Stimulated activated CD8-positive, alpha-beta memory T cell treated with anti-CD3 and anti-CD28 coated beads, Interleukin-15, amount 100 ng/mL, for 24 hours (primary cell): ENCODE measurements at places on chromosomes 13 and 19.

DNA sequence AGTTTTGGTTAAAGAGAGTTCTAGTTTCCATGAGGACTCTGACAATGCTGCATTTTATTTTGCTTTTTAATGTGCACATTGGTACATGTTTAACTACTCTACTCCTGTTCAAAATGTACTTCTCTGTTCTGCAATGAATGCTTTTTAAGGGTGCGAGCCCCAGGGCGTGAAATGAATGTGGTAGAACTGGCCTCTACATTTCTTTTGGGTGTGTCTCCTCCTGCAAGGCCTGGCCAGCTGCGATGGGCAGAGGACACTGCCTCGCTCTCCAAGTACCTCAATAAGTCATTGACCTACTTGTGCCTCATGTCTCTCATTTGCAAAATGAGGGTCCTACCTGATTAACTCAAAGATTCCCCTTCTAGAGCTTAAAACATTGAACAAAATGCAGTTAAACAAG, 6.7 kb downstream of the RGS9BP start:
- no peak for DNase-seq

DNA sequence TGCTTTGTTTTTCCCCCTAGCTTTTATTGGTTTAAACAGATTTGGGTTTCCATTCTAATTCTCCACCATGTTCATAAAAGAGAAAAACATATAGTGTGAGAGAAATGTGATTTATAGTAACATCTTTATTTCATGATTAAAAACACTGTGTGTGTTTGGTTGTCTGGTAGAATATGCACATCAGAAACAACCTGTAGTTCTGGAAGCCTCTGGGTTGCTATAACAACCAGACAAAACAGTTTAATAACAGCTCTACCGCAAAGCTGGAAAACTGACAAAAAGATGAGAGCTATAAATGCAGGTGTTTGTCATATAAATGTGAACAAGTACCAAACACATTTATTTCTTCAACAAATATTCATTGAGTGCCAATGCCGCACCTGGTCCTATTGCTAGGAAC, 9.8 kb downstream of the KBTBD6 start:
- no peak for DNase-seq

DNA sequence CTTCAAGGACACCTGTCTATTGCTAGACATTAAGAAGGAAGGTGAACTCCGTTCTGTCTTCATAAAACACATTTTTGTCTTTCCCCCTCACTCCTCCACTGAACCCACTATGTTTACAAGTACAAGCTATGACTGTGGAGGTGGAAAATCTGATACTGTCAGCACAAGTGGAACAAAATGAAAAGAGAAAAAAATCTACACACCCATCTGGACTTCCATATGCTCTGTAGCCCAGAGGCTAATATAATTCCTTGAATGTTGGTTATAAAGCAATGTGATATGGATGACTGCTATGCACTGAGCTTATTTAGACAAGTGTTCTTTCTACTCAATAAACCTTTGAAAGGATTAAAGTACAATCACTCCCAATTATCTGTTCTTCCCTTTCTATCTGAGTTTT, 713.5 kb downstream of the DIAPH3 start:
- DNase-seq, result no peak

GRCh38 chr19:3606174-3606689, 443 bp downstream of the TBXA2R start:
- DNase-seq, result no peak
